Urinary bladder (tissue), 4 donors: ENCODE measurements at places on chromosomes 3 and 15.

GRCh38 chr3:161142486-161142885 lies 37.3 kb upstream of the B3GALNT1 start:
- no peak for DNase-seq

- no peak for DNase-seq
Observed at GRCh38 chr3:9008550-9009255, 45.4 kb upstream of the RAD18 start.

DNA sequence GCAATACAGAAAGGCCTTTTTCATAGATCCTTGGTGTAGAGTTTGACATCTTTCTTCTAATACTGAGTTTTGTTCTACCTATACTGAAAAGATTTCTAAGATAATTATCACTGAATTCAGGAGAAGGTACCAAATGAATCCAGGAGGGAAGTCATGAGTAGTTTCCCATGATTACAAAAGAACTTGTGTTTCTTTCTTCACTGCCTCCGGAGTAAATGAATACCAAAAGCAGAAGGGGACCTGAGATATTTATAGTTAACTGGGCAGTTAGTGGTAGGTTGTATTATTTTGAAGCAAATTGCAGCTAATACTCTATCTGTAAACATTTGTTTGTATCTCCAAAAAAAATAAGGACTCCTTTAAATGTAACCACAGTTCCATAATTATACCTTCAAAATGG lies 175.4 kb downstream of the SUCNR1 start:
- no peak for DNase-seq

GRCh38 chr3:138513090-138513843 lies 78.9 kb downstream of the ESYT3 start:
- DNase-seq: no peak

DNA sequence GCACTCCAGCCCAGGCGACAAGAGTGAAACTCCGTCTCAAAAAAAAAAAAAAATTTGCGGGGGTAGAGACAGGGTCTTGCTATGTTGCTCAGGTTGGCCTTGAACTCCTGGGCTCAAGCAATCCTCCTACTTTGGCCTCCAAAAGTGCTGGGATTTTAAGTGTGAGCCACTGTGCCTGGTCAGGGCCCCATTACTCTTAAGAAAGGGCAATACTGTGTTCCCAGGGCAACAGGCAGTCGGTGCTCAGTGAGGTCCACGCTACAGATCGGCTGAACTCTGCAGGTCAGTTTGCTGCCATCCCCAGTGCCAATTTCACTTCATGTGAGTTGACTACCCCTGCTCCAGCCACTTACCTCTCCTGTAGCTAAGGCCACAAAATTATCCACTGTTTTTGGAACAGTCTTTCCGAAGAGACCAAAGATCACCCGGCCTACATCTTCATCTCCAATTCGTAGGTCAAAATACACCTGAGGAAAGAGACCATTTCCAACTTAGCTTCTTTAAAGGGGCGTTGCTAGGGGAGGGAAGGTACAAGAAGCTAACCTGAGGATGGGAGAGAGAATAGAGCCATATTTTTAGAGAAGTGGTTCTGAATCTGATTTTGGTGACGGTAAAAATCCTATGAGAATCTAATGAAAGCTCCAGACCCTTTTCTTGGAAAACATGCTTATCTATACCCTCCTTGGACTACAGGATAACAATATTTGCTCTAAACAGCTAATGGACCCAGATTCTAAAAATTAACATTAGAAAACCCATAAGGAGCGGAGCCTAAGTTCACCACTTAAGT lies 939 bp downstream of the PPIB start:
- no peak for DNase-seq

GRCh38 chr3:135081451-135081850 lies 286.4 kb downstream of the EPHB1 start:
- no peak for DNase-seq

GRCh38 chr3:178455226-178455625 lies 81.0 kb upstream of the KCNMB2 start:
- DNase-seq: no peak

- no peak for DNase-seq
Observed at GRCh38 chr3:105526360-105527111, 159.8 kb downstream of the ALCAM start.

- DNase-seq: no peak
Observed at GRCh38 chr3:159825216-159825854, 163.3 kb upstream of the IL12A start.

DNA sequence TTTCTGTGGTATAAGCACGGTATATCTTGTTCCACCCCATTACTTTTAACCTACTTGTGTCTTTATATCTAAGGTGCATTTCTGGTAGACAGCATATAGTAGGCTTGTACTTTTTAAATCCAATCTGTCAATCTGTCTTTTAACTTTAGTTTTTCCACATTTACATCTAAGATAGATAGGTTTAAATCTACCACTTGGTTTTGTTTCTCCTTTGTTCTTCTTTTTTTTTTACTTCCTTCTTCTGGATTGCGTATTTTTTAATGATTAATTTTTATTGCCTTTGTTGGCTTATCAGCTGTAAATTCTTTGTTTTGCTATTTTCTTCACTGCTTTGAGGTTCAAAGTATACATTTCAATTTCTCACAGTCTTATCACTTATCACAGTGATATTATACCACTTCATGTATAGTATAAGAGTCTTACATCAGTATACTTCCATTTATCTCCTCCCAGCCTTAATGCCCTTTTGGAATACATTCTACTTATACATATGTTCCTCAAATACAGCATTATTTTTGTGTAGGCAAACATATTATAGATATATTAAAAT lies 31.0 kb downstream of the IQCB1 start:
- no peak for DNase-seq

GRCh38 chr3:45553469-45553974 lies 41.0 kb upstream of the LIMD1 start:
- DNase-seq: no peak

- no peak for DNase-seq
Observed at GRCh38 chr3:115040673-115041286, 106.3 kb downstream of the ZBTB20 start.

DNA sequence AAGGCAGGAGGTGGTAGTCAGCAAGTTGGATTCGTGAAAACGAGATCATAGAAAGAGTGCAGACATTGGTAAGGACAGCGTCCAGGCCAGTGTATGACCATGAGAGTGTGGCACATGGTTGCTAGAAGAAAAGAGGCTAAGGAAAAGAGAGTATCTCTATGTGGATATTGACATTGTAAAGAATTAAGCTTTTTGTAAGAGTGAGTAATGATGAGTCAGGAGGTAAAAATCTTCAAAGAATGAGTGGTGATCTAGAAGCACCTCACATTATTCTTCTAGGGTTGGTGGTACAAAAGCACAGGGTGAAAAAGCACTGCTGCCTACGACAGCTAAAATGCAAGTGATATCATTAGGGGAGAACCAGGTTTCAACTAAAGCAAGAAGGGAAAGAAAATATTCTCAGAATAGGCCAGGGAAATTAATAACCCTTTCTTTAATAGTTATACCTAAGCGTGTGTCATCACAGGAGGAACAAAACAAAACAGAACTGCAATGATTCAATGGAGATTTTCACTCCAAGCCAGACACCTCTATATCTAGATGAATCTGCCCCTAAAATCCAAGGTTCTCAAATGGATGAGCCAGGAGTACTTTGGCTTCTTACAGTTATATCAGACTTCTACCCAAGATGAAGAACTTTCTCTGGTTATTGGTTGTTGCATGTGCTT lies 884.7 kb downstream of the NAALADL2 start:
- no peak for DNase-seq

DNA sequence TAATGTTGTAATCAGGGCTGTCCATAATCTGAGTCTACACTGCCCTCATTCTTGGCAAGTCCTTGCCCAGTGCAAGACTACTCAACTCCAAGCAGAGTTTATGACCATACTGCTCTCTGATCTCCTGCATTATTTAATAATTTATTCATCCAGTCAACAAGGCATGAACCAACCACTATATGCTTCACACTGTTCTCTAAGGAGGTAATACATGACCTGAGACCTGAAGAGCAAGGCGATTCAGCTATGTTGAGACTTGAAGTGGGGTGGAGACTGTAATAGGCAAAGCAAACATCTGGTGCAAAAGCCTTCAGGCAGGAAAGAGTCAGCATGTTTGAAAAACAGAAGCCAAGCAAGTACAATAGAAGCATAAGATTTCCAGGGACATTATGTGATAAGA lies 1362.8 kb downstream of the ROBO2 start:
- no peak for DNase-seq

- DNase-seq: no peak
Observed at GRCh38 chr3:58529516-58530353, 7.3 kb downstream of the ACOX2 start.

DNA sequence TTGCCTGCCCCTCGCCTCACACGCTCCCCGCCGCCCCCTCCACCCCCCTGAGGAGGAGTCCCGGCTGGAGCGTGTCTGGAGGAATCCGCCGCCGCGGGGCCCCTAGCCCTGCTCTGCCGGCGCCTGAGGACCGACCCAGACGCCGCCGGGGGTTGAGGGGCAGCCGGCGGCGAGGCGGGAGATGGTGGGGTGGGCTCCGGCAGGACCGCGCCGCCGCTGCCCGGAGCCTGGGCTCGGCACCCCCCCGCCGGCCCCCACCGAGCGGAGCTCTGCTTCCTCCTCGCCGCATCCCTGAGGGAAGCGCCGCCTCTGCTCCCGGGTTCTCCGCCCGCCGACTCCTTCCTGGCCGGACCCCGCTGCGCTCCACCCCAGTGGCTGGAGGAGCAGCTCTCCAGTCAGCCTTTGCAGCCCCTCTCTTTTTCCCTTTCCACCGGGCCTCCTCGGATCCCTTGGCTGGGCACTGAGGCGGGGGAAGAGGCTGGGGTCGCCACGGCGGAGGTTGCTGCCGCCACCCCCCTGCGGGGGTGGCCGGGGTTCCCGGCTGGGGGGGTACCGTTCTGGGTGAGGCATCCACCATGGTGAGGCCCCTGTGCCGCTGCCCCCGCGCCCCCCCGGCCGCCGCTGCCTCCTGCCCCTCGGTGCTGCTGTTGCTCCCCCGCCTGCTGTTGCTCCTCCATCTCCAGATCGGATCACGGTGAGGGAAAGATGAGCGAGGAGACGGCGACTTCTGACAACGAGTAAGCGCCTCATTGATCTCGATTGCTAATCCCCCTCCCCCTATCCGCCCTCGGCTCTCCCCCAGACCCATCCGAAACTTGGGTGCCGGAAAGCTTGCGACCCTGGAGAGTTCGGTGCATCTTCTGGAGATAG lies at the start of gene SPRED1:
SPRED1 (plus strand) TSS at position 356 of the 870 bp plus-strand sequence; CDS start at position 706, 350 bp downstream.
- peak; percentile 20 for DNase-seq

- DNase-seq: no peak
Observed at GRCh38 chr3:193590088-193590856, 2.7 kb upstream of the OPA1 start.

DNA sequence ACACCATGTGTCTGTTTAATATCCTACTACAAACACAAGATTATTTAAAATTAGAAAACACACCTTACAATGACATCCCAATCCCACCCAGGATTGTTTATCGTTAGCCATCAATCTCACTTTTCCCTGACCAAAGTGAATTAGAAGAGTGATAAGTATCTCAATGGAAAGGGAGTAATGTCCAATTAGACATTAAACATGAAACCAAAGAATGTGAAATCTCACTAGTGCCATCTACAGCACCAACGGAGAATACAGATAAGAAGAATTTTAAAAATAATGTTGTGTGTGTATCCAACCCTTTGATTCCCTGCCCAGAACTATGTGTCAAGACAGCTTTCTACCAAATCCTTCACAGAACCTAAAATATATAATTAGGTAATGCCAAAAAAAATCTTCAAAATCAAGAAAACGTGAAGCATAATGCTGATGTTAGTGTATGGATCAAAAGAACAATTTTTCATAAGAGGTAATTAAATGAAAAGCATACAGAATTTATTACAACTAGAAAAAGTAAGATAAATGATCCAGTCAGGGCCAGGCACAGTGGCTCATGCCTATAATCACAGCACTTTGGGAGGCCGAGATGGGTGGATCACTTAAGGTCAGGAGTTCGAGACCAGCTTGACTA lies 64.2 kb downstream of the SCAPER start:
- peak; percentile 15 for DNase-seq

DNA sequence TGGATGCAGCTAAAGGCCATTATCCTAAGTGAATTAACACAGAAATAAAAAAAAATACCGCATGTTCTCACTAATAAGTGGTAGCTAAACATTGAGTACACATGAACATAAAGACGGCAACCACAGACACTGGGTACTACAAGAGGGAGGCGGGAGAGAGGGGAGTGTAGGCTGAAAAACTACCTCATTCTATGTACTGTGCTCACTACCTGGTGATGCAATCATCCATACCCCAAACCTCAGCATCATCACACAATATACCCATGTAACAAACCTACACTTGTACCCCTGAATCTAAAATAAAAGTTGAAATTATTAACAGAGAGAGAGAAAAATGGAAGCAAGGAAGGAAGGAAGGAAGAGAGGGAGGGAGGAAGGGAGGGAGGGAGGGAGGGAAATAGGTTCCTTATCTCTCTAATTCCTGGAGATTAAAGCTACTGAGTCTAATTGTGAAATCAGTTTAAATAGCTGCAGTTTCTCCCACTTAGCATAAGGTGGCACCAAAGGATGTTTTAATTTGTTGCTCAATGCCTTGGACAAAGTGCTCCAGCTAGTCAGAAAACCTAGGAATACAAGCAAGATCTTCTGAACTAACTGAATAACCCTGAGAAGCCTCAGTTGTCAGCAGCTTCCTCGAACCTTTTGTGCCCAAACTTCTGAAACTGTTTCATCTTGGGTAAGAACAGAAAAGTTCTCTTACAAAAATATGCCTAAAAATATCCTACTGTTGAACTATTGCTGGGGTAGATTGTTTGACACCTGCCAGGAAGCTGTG lies 79.4 kb upstream of the ATP11B start:
- DNase-seq: no peak

GRCh38 chr3:187695449-187695848 lies 6.9 kb downstream of the RTP2 start:
- no peak for DNase-seq

DNA sequence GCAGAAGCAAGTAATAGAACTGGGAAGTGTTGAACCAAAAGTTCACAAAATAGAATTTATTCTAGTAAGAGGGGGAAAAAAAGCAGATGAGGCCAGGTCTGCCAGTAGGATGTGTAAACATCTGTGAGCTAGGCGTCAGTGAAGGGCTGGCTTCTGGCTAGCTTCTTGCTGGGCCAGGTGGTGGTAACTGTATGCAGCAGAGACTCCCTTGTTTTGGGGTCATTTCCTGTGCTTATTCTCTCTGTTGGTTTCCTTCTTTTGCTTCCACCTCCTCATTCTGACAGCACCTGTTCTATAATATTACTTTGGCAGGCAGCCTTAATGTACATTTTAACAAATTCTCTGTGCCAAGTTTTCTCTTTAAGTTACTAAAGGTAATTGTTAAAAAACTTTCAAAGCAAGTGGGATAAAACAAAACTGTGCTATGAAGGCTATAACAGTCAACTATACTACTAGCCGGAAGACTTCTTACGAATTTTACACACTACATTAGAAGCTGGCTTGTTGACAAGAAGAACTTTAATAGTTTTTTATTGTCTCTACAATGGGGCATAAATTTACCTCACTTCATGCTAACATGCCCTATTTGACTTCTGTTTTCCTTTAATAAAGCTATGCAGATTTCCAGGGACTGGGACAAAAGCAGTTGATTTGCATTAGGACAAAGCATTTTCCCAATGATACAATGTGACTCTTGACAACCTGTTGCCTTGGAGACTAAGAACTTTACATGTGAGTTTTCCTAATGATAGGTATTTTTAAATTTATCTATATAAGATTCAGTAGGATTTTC lies 318.8 kb upstream of the NAALADL2 start:
- no peak for DNase-seq
